Aorta (tissue), 5 donors: ENCODE measurements at places on chromosomes 16 and 17. TPM values are rescaled to one million over a fixed set of nuclear protein-coding genes. Genes with fewer than 3 reads are reported as not detected.
A peak's percentile ranks its signal among the peaks of the same experiment; 100 is the strongest.

Gene MMP15
- 0.82 TPM for polyA plus RNA-seq

GRCh38 chr17:83178533-83179304 lies 99.3 kb downstream of the METRNL start:
- no peaks in the 10 kb centered on the region for H3K36me3 ChIP-seq
- no peaks in the 10 kb centered on the region for H3K4me1 ChIP-seq
- DNase-seq = no peak
- H3K27ac ChIP-seq = no peak overlapping the region

DNA sequence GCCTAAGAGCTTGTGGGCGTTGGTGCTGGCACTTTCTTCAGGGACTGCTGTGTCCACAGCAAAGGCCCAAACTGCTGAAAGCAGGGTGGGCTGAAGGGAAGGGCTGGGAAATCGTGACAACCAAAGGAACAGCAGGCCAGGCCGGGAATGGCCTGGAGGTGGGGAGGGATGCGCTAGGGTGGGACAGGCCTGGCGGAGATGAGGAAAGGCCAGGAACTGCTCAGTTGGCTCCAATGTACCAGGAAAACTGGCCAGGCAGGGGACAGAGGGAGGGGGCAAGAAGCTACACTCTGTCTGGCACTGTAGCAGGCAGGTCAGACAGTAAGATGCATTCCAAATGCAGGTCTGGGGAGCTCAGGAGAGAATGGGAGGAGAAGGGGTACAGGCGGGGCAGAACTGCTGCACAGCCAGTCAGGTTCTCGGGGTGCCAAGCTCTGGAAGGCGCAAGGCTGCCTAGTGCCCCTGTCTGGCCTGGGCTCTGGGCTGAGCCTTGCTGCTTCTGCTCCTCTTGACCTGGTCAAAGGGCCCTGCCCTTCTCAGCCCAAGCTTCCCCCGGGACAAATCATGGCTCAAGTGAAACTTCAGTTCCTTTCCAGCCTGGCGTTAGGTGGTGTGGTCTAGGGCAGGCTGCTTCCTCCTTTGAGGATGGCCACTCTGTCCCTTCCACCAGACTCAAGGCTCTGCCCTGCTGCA lies 7.3 kb downstream of the PNMT start:
- H3K4me3 ChIP-seq = no peak overlapping the region
- H3K36me3 ChIP-seq = no peaks in the 10 kb centered on the region
- no peak overlapping the region for H3K27ac ChIP-seq
- DNase-seq = no peak

Gene ACAP1
- polyA plus RNA-seq = 10.8 TPM

DNA sequence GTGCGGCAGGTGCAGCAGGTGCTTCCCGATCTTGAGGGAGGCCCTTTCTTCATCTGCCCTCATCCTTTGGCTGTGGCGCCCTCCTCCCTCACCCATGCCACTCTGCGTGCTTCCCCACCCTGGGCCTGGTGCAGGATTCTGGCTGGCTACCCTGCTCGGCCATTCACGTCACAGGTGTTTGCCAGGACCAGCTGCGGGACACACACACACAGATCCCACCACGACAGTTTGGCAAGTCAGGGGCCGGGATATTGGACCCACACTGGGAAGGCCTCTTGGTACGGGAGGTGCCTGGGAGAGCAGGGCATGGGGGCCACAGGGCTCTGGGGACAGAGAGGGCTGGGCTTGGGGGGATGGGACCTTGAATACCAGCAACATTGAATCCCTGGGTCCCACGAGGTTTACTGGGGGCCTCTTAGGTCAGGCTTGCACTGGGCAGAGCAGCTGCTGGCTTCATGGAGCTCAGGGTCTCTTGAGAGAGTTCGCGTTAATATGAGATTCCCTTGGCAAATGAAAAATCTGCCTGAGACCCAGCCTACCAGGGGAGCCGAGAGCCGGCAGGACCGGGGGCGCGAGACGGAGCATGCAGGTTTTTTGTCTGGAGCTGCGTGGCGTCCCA lies 15.1 kb downstream of the ADCY7 start:
- H3K36me3 ChIP-seq = no peaks in the 10 kb centered on the region
- peak; percentile 53 for DNase-seq
- H3K27me3 ChIP-seq = no peaks in the 10 kb centered on the region
- H3K27ac ChIP-seq = no peak overlapping the region
- H3K4me3 ChIP-seq = no peak overlapping the region
- H3K4me1 ChIP-seq = no peaks in the 10 kb centered on the region

Gene INCA1
- polyA plus RNA-seq = 1.3 TPM

- no peaks in the 10 kb centered on the region for H3K36me3 ChIP-seq
- DNase-seq = peak; percentile 36
- H3K27me3 ChIP-seq = no peaks in the 10 kb centered on the region
- H3K4me3 ChIP-seq = no peak overlapping the region
Measured at GRCh38 chr16:57614536-57614935, 13.9 kb upstream of the ADGRG1 start.

- H3K4me1 ChIP-seq = no peaks in the 10 kb centered on the region
- no peak overlapping the region for H3K4me3 ChIP-seq
- no peak overlapping the region for H3K27ac ChIP-seq
- H3K27me3 ChIP-seq = no peaks in the 10 kb centered on the region
- H3K36me3 ChIP-seq = no peaks in the 10 kb centered on the region
- no peak for DNase-seq
Measured at GRCh38 chr17:358491-359151, 6.0 kb upstream of the RPH3AL start.

GRCh38 chr17:8872036-8872704 lies 4.7 kb upstream of the PIK3R6 start:
- no peaks in the 10 kb centered on the region for H3K36me3 ChIP-seq
- no peaks in the 10 kb centered on the region for H3K4me1 ChIP-seq
- H3K4me3 ChIP-seq = no peak overlapping the region
- no peaks in the 10 kb centered on the region for H3K27me3 ChIP-seq
- peak; percentile 20 for DNase-seq
- no peak overlapping the region for H3K27ac ChIP-seq

DNA sequence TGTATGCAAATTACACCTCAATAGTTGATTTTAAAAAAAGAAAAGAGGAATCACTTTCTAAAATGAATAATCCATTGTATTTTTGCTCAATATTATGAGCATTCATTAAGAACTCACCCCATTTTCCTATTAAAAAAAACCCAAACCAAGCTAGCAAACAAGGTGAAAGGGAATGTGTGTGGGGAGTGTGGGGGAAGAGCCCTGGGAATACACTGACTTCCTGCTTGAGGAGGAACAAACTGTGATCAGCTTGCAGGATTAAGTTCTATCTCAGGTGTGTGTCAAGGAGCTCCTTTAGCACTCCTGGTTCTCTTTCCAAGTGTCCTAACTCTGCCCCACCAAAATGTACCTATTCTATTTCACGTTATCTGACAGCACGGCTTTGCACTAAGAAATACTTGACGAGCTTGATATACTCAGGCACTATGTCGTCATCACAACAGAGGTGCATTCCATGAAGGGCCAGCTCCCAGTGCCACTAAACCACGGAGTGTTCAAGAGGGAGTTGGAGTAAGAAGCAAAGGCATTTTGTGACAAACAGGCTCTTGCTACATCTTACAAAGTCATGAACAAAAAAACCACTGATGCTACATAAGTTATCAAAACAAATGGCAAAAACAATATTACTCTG lies 73.2 kb downstream of the MYH10 start:
- DNase-seq = no peak
- H3K4me1 ChIP-seq = peaks cover 5% of the 10 kb centered on the region
- H3K27me3 ChIP-seq = no peaks in the 10 kb centered on the region

GRCh38 chr16:57039148-57039812 lies 49.9 kb downstream of the NLRC5 start:
- H3K4me3 ChIP-seq = no peak overlapping the region
- DNase-seq = no peak
- H3K4me1 ChIP-seq = no peaks in the 10 kb centered on the region
- H3K27me3 ChIP-seq = no peaks in the 10 kb centered on the region
- no peaks in the 10 kb centered on the region for H3K36me3 ChIP-seq

DNA sequence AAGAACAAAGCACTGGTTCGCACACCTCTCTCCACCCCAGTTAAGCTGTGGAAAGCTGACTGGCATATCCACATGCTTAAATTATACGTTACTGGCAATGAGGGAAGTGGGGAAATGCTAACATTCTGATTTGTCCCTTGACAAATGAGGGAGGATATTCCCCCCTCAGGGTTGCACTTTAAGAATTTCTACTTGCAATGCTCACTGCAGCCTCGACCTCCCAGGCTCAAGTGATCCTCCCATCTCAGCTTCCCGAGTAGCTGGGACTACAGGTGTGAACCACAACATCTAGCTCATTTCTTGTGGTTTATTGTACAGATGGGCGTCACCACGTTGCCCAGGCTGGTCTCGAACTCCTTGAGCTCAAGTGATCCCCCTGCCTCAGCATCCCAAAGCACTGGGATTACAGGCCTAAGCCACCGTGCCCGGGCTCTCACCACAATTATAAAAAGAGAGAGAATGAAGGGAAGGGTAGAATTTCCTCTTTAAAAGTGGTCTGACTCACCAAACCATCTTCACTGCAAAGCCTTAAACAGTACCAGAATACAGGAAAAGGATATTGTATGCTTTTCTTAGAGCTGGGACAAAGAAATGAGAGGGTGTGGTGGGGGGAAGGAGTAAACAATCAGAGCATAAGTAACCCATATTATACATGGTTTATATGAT lies 38.9 kb downstream of the KANSL1 start:
- H3K27ac ChIP-seq = peak overlapping the region; percentile 22
- no peak overlapping the region for H3K4me3 ChIP-seq
- no peaks in the 10 kb centered on the region for H3K27me3 ChIP-seq
- H3K4me1 ChIP-seq = peaks cover 7% of the 10 kb centered on the region
- no peak for DNase-seq

GRCh38 chr17:4055014-4055413 lies 87.8 kb downstream of the ZZEF1 start:
- H3K4me3 ChIP-seq = no peak overlapping the region
- no peak for DNase-seq

DNA sequence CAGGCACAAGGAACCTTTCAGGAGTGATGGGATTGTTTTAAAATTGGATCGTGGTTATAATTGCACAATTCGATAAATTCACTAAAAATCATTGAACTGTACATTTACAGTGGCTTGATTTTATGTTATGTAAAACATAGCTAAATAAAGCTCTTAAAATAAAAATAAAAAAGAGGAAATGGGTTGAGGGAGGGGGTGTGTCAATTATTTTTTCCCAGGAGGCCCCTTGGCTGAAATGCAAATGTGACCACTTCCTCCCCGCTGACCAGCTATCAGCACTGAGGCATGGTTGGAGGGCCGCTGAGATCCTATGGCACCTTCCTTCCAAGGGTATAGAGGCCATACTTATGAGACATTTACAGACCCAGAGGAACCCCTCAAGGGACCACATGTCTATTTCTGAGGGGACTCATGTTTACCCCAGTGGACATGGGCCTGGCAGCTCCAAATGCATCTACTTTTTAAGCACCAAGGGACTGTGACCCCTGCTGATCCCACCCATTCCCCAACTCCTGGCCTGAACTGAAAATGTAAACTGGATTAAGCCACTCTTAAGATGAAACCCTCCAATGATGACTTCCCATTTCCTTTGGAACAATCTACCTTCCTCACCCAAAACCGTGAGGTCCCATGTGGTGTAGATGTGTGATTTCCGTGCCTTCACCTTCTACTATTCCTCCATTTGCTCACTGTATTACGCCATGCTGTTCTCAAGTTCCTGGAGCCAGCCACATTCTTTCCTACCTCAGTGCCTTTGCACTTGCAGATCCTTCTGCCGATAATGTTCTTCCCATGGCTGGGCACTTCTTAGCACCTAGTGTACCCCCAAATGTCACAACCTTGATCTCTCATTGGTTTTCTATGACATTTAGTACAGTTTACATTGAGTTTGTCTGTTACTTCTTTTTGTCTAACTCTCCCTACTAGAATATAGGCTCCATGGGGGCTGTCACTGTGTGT lies 2.8 kb upstream of the IL21R start:
- DNase-seq = no peak
- H3K27ac ChIP-seq = no peak overlapping the region

Gene GSPT1
- polyA plus RNA-seq = 28.7 TPM

GRCh38 chr16:71698491-71698890 lies 26.0 kb downstream of the PHLPP2 start:
- H3K27me3 ChIP-seq = no peaks in the 10 kb centered on the region
- H3K36me3 ChIP-seq = peaks cover 2% of the 10 kb centered on the region
- no peak overlapping the region for H3K4me3 ChIP-seq
- no peaks in the 10 kb centered on the region for H3K4me1 ChIP-seq

DNA sequence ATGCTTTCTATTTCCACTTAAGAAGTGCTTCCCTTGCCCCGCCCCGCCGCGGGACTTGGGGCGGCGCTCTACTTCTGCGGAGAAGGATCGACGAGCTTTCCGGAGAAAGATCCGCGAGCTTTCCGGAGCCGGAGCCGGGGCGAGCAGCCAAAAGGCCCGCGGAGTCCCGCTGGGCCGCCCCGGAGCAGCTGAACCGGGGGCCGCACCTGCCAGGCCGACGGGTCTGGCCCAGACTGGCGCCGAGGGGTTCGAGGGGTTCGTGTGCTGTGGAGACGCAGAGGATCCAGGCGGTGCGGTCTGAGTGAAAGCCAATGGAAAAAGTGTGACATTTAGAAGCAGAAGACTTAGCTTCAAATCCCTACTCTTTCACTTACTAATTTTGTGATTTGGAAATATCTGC lies 50.8 kb downstream of the TBC1D26 start:
- DNase-seq = peak; percentile 78
- H3K27me3 ChIP-seq = no peaks in the 10 kb centered on the region
- H3K4me3 ChIP-seq = peak overlapping the region; percentile 18
- H3K4me1 ChIP-seq = no peaks in the 10 kb centered on the region
- H3K36me3 ChIP-seq = no peaks in the 10 kb centered on the region
- H3K27ac ChIP-seq = no peak overlapping the region

Gene ACSM3
- polyA plus RNA-seq = 0.49 TPM

Gene SLC16A6
- polyA plus RNA-seq = 0.38 TPM

Gene MYH3
- polyA plus RNA-seq = 1.1 TPM

DNA sequence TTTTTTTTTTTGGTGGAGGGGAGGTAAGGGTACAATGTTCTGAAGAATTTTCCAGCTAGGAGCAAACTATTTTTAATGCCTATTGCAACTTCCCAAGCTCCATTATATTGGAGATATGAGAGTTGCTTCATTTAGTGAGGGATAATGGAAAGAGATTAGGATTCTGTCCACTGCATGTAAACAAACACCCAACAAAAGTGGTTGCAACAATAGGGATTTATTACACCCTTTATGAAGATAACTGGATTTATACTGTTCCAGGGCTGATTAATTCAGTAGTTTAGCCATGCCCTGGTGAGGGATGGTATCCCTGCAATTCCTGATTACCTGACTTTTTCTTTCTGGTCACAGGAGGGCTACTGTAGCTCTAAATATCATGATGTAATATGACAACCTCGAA lies 40.5 kb downstream of the MAP2K6 start:
- H3K27ac ChIP-seq = no peak overlapping the region
- no peaks in the 10 kb centered on the region for H3K4me1 ChIP-seq
- no peak for DNase-seq
- H3K36me3 ChIP-seq = no peaks in the 10 kb centered on the region
- no peak overlapping the region for H3K4me3 ChIP-seq

Gene CORO1A
- 12.8 TPM for polyA plus RNA-seq

- H3K4me3 ChIP-seq = no peak overlapping the region
- no peak overlapping the region for H3K27ac ChIP-seq
- no peaks in the 10 kb centered on the region for H3K27me3 ChIP-seq
- no peaks in the 10 kb centered on the region for H3K4me1 ChIP-seq
Measured at GRCh38 chr16:7404217-7404616, 71.6 kb downstream of the RBFOX1 start.
